ENCODE measurements at places on chromosomes 3 and 15.

DNA sequence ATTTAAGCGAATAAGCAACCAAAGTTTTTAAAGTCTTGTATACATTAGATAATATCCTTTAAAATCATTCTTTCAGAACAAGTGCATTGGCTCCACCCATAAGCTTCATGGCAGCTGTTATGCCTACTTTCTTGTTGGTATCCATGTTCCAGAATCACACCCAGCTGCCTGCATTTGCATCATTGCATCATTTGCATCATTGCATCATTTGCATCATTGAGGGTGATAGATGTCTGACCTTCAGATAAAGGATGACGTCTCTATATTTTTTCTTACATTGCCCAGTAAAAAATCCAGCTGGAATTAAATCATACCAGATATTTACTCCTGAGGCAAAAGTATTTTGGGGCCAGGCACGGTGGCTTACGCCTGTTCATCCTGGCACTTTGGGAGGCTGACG lies 42.3 kb downstream of the SLC12A1 start:
- no peak for DNase-seq

GRCh38 chr3:126469479-126469878 lies 6.2 kb downstream of the ZXDC start:
- no peak for DNase-seq

- no peak for DNase-seq
These were observed 28.5 kb downstream of the PLCL2 start for GRCh38 chr3:16913264-16913580.

- no peak for DNase-seq
These were observed 48.0 kb upstream of the FSTL1 start for GRCh38 chr3:120498556-120499346.

GRCh38 chr3:84885199-84885882 lies 73.4 kb upstream of the CADM2 start:
- no peak for DNase-seq

DNA sequence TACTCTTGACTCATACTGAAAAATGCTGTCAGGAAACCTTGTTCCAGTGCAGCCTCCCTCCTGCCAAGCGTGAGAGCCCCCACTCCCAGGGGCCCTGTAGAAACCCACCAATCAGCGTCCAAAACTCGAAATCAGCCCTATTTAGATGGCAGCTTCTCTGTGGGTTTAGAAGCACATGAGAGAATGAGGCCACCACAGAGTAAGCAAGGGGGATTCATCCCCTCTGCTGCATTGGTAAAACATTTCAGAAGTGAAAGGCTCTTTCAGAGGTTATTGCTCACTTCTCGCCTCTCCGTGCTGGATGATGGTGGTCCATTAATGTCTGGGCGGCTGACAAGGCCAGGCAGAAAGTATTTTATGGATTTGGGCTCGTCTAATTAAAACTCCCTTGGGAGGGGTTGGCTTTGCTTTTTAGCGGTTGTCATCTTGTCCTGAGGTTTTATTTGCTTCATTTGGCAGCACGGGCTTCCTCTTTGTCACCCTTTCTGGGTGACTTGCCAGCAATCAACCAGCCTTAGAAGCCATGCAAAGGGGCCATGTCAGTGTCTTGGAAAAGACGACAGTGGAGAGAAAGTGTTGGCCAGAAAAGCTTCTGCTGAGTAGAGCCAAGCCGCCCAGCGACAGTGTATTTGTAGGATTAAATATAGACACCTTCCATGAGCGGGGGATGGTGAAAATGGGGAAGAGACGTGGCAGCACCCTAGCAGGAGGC lies 145.5 kb downstream of the ATP10A start:
- no peak for DNase-seq

- no peak for DNase-seq
These were observed 49.2 kb upstream of the CTDSPL start for GRCh38 chr3:37812499-37812896.

DNA sequence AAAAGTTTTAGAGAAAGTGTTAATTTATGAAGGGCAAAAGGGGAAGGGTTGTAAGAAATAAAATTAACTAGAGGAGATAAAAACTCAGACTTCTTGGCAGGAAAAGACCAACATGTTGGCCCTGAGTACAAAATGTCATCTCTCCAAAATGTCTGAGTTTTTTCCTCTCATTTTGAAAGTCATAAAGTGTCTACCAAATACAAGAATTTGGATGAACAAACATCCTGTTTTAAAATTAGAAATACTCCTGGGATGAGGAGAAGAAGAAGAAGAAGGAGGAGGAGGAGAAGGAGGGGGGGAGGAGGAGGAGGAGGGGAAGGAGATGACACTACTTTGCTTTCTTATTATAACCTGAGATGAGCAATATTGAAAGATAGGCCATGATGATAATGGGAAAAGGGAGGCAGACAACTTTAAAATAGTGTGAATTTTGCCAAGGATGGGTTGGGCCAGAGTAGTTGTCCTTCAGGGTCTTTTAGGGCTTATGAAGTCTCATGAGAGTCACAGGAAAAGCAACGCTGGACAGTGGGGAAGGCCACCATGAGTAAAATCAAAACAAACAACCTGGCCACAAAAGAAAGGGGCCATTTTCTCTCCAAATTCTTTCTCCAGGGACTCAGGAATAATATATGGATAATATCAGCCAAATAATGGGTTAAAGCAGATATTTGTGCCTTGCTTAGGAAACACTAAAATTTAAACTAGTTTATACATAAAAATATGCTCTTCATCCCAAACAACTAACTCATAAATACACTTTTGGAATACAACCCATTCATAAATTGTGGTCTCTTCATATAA lies 632.9 kb downstream of the EPHA3 start:
- no peak for DNase-seq

GRCh38 chr3:194080436-194080835 lies 55.5 kb upstream of the HES1 start:
- no peak for DNase-seq

DNA sequence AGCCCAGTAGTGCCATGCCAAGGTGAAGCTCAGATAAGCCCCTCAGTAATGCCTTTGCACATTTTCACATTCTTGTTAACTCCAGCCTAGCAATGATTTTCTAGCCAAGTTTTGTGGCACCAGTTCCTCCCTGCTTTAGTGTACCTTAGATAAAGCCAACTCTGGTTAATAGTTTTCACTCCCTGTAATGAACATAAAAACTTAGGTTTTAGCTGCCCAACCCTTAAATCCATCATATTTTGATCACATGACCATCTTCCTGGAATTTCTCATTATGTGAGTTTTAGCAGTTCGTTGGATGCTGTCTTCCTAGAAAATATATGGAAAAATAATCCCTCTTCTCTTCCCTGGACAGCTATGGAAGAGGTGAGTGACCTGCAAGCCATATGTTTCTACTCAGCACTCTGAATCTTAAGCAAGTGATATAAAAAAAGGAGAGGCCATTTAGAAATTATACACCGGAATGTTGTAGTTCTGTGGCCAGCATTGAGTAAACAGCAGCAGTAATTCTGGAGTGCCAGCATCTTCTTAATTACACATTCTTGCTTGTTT lies 62.2 kb upstream of the P2RY1 start:
- DNase-seq = no peak

DNA sequence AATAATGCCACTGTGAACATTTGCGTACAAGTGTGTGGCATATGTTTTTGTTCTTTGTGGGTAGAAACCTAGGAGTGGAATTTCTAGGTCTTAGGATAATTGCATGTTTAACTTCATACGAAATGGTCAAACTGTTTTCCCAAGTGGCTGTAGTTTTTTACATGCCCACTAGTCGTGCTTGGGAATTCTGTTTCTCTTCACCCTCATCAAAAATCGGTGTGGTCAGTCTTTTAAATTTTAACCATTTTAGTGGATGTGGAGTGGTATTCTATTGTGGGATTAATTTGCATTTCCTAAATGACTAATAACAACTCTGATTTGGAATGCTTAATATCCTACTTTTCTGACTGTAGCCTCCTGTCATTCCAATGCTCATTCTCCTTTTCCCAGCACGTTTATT lies 27.6 kb downstream of the ZFAND6 start:
- no peak for DNase-seq

DNA sequence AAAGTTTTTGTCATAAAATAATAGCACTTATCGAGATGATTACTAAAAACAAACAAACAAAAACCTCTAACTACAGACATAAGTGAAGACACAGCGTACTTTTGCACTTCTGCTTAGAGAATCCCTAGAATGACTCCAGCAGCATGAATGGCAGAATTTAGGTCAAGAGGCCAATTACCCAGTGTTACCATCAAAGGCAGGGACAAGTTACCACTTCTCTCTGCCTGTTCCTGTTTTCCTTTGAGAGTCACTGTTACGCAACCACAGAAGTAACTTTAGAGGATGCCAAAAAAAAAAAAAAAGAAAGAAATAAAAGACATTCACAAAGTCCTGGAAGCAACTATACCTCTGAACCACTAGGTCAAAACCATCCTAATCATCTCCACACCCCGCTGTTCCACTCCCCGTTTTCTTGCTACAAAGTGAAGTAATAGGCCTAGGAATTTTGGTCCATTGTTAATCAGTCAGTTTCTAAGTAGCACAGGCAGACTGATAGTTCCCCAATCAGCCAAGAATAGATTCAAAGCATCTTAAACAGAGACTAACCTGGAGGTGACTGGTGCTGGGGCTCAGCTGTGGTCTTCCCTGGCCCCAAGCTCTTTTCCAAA lies 41.9 kb downstream of the FMN1 start:
- DNase-seq = no peak

DNA sequence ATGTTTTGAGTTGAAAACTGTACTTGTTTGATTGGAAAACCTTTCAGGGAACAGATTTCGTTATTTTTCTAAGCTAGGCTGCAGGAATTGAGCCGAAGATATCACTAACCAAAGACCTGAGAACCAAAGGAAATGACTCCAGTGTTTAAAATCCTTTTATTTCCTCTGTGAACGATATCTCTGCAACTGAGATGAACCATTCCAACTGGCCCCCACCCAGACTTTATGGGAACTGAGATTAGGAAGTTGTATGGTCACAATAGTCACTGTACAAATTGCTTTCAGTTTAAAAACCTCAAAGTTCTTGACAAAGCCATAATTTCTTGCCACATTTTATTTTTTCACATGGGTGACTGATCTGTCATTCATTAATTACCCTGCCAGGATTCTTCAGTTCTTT lies 232.4 kb downstream of the RBMS3 start:
- no peak for DNase-seq

- DNase-seq = no peak
These were observed 29.8 kb upstream of the CLRN1 start for GRCh38 chr3:151002003-151002981.

DNA sequence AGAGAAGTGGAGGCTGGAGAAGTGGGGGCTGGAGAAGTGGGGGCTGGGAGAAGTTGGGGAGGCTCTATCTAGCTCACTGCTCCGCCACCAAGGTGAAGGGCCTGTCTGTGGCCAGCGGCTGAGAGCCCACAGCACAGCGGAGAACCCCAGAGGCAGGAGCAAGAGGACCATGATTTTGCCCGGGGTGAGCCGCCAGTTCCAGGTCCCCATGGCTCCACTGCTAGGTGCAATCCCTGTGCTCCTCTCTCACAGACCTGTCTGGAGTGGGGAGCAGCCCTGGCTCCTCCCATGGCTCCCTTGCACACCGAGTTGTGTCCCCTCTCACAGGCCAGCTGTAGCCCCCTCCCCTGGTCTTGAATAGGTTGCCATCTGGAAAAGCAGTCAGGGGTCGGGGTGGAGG lies 4.7 kb upstream of the NRROS start:
- DNase-seq = no peak

DNA sequence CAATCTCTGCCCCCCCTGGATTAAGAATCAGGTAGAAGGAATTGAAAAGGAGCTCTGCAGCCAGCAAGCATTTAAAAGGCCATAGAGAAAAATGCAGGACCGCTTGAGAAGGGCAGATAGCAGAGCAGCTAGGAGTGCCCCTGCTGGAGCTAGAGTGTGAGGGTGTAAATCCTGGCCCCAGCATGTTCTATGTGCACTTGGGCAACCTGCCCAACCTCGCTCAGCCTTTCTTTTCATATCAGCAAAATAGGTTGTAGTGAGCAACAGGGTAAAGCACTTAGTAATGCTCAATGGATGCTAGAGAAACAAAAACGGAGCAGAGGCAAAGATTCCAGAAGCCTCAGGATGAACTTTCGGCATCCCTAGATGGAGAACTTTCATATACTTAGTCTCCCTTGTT lies 25.0 kb upstream of the THBS1 start:
- DNase-seq = no peak

DNA sequence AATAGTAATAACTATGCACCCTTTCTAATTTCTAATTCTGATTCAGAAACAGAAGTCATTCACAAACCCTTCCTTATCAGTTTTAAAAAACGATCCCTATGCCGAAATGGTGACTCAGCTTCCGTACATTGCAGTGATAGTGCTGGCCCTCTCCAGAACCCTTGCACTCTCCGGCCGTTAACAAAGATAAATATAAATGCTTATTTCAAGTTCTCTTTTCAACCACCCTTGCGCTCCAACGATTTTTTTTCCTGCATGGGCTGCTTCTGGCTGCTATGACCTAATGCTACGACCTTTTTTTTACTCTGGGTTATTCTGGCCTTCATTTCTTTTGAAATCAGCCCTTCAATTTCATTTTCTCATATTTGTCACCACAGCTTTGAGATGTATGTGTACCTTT lies 646.2 kb downstream of the NTRK3 start:
- no peak for DNase-seq

DNA sequence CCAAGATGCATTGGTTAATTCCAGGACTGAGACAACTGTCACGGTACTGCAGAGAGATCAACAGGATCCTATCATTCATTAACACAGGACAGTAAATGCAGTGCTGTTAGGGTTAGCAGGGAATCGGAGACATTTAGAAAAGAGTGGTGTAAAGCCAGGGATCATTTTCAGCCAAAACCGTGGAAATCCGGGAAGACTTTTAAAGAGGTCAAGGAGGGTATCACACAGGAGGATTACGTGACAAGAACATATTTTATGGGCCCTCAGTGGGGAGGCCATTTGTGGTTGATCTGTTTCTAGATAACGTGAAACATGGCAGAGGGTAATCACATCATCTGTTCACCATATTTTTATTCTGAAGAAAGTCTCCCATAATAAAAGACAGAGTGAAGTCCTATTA lies 216.1 kb downstream of the PTPRG start:
- DNase-seq = no peak

DNA sequence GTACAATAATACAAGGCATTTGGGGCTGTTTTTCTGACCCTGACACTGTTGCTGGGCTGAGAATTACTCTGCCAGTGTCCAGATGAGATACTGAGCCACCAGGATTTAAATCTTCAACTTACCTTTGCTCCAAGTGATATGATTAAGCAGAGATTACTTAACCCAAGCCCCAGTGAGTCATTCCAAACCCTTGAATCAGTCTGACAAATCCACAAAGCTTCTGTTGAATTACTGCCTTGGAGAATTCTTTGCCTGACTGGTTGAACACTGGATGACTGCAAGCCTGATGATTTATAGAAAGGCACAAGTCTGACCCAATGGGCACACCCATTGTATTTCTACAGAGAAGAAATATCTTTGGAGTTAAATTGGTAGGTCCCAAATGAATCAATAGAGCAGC lies 88.2 kb upstream of the TSC22D2 start:
- no peak for DNase-seq

GRCh38 chr3:9111417-9111816 lies 138.0 kb downstream of the SRGAP3 start:
- no peak for DNase-seq

GRCh38 chr3:102084704-102085103 lies 235.4 kb downstream of the NFKBIZ start:
- no peak for DNase-seq

- DNase-seq = peak; percentile 30
These were observed 83.9 kb upstream of the PLXND1 start for GRCh38 chr3:129690406-129690805.

Measured in T follicular helper cell (primary cell).